Activated CD4-positive, alpha-beta memory T cell treated with anti-CD3 and anti-CD28 coated beads for 36 hours (primary cell): ENCODE measurements at places on chromosomes 2 and 18. TPM values are rescaled to one million over a fixed set of nuclear protein-coding genes. Genes with fewer than 3 reads are reported as not detected.

COL4A3 gene
- total RNA-seq: not detected

INHBB gene
- total RNA-seq: not detected

WDR35 gene
- total RNA-seq: 7.1 TPM

EFR3B gene
- 1.5 TPM for total RNA-seq

NLRC4 gene
- total RNA-seq: 0.27 TPM

DNA sequence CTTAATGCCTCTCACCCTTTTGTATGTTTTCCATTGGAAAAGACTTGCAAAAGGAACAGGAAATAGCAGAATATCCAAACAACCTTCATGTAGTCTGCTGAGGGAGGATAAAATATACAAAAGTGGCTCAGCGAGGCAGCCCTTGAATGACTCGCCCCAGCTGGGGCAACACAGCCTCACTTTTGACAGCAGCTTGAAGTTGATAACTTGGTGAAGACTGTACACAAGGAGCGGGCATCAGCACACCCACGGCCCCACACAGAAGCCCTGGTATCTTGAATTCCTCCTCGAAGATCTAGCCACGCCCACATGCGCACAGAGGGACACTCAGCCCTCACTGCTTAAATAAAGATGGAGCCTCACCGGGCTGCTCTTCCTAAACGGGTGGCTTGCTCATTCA, 161.0 kb downstream of the IRS1 start:
- no peak overlapping the region for H3K4me3 ChIP-seq
- no peaks in the 10 kb centered on the region for H3K27me3 ChIP-seq
- H3K36me3 ChIP-seq: no peaks in the 10 kb centered on the region
- no peak for DNase-seq
- no peak overlapping the region for H3K27ac ChIP-seq

DNA sequence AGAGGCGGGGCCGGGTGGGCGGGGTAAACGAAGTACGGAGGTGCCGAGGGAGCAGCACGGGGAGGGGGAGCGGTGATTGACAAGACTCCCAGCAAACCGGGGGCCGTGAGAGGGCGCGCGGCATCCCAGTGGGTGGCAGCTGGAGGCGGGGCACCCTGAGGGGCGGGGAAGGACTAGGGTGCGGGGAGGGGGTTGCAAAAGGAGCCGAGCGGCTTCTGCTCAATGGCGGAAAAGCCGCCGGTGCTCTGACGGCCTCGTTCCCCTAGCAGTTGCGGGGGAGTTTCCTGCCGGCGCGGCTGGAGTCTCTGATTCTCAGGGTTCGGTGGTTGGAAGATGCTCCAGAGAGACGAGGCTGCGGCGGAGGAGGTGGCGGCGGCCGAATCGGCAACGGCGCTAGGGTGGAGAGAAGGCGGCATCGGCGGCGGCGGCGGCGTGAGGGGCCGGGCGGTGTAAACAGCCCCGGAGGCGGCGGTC, at the start of gene PPM1B:
Gene PPM1B, plus strand, starts transcription at position 195 of the 474 bp plus-strand sequence. CDS start 32,325 bp downstream, outside the sequence.
- H3K4me1 ChIP-seq: peaks cover 39% of the 10 kb centered on the region
- H3K4me3 ChIP-seq: peak within 1 kb of the TSS; percentile 88
- no peaks in the 10 kb centered on the region for H3K27me3 ChIP-seq

- no peak overlapping the region for H3K4me3 ChIP-seq
- peaks cover 4% of the 10 kb centered on the region for H3K27me3 ChIP-seq
- DNase-seq: no peak
- H3K27ac ChIP-seq: no peak overlapping the region
- H3K36me3 ChIP-seq: no peaks in the 10 kb centered on the region
Observed at GRCh38 chr18:58359218-58359617, 269.7 kb downstream of the ALPK2 start.

DNA sequence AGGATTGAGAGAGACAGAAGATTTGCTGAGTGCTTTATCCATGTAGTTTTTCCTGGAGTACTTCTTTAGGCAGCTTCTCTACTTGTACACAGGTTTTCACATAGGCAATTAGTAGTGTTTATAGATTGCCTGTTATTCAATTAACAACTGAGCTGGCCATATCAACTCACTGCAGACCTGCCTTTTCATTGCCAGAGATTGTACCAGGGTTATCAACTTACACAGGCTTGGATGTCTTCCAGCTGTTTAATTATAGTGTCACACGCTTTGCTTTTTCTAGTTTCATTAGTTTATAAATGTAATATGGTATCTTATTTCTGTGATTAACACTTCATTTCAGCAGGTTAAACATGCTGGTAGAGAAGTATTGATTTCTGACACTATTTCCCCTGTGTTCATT, 125.9 kb downstream of the GPD2 start:
- no peak overlapping the region for H3K4me3 ChIP-seq
- peaks cover 4% of the 10 kb centered on the region for H3K4me1 ChIP-seq
- DNase-seq: no peak
- H3K27ac ChIP-seq: no peak overlapping the region
- no peaks in the 10 kb centered on the region for H3K27me3 ChIP-seq
